Forelimb muscle (tissue), 1 donor: ENCODE measurements at places on chromosomes 1 and 21. TPM values are rescaled to one million over a fixed set of nuclear protein-coding genes. Genes with fewer than 3 reads are reported as not detected.

DUSP23 gene
- 7.9 TPM for polyA plus RNA-seq

- DNase-seq: no peak
Measured at GRCh38 chr1:33810571-33810970, 53.3 kb upstream of the HMGB4 start.

GRCh38 chr1:63074321-63074720, 248.0 kb upstream of the FOXD3 start:
- no peak for DNase-seq

DNA sequence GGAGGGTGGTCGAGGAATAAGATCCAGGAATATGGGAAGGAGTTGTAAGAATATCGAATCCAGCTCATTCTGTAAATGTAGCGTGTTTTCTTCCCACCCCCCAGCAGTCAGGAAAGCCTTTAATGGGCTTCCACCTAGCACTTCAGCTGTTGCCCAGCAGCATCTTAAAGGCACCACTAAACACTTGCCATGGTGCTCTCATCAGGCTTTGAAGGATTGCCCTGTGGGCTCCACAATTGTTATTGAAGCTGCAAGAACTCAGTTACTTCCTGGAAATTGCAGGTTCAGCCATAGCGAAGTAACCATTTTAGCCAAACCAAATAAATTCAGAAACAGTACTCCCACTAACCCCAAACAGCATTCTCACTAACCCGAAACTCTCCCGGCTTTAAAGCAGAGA, 511.2 kb downstream of the PLPP3 start:
- DNase-seq: no peak

DNA sequence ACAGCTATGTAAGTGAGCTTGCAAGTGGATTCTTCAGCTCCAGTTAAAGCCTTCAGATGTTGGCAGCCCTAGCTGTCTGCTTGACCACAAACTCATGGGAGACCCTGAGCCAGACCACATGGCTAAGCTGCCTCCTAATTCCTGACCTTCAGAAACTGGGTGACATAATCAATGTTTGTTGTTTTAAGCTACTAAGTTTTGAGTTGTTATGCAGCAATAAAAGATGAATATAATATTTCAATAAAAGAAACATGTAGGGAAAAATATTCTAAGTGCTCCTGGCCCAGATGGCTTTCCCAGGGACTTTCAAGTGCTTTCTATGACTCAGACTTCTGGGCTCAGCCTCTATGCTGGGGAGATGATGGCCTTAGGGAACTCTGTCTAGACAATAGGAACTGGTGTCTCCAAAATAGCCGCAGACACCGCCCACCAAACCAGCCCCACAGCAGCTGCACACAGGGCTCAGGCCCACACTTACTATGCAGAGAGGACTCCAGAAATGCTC, 20.3 kb upstream of the AZIN2 start:
- DNase-seq: peak; percentile 86
